ENCODE measurements at places on chromosomes 16 and 17. TPM values are rescaled to one million over a fixed set of nuclear protein-coding genes. Genes with fewer than 3 reads are reported as not detected.

The GRB7 gene
- total RNA-seq, result 47.7 TPM

- DNase-seq, result no peak
These were observed 12.4 kb downstream of the CCDC43 start for GRCh38 chr17:44677136-44677535.

DNA sequence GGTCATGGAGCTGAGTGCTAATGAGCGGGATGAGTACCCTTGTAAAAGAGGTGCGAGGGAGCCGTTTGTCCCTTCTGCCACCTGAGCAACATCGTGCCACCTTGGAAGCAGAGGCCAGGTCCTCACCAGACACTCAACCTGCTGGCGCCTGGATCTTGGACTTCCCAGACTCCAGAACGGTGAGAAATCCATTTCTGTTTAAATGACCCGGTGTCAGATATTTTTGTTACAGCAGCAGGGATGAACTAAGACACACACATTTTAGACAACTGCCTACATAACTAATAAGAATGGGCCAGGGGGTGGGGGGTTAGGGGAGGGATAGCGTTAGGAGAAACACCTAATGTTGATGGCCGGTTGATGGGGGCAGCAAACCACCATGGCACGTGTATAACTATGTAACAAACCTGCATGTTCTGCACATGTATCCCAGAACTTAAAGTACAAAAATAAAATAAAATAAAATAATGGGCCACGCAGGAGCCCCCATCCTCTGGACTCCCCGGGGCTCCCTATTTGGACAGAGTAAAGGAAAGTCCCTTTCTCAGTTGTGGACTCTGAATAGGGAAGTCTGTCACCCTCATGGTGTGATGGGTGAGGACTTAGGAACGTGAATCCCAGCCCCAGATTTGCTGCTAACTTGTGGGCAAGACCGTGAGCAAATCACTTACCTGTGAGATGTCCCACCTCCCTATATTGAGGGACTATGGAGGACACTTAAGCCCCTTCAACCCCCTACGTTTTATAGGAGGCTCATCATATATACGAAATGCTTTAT lies 60.6 kb upstream of the DNAH17 start:
- DNase-seq, result peak; percentile 34

The CDK5R1 gene
- total RNA-seq, result 5.4 TPM

DNA sequence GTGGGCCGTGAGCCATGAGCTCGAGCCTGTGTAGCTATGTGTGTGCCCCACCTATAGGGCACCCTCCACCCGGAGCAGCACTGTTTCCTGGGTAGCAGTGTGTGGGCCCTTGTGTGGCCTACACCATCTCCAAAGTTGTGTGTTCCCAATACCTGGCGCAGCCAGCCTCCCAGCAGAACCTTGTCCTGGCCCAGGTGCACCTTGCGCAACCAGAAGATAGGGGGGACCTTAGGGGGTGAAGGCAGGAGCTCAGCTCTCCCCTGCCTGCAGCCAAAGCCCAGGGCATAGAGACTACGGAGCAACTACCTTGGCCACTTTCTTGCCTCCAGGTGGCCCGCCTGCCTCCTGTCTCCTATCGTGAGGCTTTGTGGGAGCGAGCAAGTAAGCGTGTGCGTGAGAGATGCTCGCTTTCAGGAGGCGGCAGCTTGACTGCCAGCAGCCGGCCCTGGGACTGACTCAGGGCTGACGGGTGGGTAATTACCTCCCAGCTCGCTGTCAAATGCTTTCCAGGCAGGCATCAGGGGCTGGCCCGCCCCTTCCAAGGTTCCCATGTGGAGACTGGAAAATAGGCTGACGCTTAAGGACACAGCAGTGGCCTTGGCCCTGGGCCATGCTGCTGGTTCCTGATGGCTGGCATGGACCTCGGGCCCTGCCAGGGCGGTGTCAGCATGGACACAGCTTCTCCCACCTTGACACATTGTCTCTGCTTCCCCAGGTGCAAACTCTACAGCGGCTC lies 19.0 kb downstream of the TRAF7 start:
- DNase-seq, result no peak

The C17orf50 gene
- 0.23 TPM for total RNA-seq

The DRC3 gene
- 1.9 TPM for total RNA-seq

DNA sequence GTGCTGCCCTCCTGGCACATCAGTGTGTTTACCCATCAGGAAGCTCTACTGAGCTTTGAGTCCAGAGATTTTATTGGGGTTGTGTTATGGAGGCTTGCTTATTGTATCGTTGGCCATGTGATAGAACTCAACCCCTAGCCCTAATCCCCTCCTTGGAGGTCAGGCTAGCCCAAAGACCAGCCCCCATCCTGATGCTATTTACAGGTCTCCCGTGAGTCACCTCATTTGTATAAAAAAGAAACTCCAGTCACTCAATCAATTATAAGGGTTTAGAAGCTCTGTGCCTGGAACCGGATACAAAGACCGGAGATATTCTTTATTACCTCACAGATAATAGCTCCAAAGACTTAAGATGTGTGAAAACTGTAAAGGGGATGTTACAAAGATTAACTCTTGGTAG lies 405.9 kb downstream of the CNTNAP4 start:
- DNase-seq, result peak; percentile 69

The FOXL1 gene
- 0.11 TPM for total RNA-seq

DNA sequence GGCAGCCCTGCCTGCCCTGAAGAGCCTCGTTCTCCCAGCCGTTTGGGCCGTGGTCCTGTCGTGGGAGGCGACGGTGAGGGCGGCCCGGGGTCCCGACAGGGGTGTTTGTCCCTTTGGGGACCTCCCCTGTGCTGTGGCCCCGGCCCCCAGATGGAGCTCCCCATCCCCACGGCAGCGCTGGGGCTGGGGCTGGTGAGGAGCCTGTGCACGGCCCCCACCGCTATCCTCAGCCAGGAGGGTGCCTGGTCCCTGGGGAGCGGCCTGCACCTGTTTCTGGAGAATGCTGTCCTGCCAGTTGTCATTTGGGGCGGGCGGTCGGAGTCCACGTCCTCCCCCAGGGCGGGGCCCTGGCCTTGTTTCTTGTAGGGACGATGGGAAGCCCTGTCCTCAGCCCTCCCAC lies 6.6 kb downstream of the CAPN15 start:
- no peak for DNase-seq

DNA sequence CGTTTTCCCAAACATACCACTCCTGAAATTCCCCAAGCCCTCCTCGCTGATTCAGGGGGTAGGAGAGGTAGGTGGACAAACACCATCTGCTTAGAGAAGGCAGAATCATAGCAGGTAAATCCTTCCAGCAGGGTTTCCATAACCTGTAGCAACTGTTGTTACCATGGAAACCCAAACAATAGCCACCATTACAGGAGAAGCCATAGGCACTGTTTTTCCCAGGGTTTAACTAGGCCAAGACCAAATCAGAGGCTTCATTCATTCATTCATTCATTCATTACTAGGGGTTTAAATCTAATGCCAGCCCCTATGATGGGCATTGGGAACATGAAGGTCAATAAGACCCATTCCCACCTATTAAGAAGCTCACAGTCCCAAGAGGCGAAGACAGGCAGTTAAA lies 25.5 kb upstream of the CIITA start:
- no peak for DNase-seq

- no peak for DNase-seq
These were observed 4.5 kb downstream of the PLLP start for GRCh38 chr16:57279780-57280638.

The TBC1D3L gene
- 35.8 TPM for total RNA-seq

The KCNAB3 gene
- total RNA-seq, result 3.1 TPM

The BBS2 gene
- total RNA-seq, result 30.9 TPM

DNA sequence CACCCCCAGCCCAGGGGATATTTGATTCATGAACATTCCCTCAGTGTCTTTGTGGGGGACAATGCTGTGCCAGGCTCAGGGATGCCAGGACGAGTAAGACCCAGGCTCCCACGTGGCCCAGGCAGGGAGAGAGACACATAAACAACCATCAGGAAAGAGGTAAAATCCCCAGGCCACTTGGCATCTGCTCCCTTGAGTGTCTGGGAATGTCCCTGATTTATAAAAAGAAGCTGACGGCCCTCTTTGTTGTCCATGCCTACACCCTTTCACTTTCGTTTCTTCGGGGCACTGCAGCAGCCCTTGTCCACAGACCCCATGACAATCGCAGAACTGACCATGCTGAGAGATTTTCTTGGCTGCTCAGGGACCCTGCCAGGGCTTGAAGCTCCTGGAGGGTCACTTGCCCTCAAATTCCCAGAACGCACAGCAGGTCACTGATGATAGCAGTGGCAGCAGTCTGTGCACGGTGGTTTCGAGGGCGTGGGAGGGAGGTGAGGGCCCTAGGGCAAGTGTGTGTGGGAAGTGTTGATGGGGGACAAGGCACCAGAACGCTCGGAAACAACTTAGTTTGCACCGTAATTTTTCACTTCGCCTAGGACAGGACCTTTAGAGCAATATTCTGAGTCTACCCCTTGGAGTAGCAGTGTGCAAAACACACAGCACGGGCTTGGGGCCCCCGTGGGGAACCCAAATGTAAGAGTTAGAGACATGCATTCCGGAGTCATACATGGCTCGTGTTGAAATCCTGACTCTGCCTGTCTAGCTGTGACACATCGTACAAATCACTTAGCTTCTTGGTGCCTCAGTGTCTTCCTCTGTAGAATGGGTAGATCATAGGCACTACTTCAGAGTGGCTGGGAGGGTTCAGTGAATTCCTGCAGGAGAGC lies 4.7 kb downstream of the NOD2 start:
- DNase-seq, result peak; percentile 40

- peak; percentile 32 for DNase-seq
These were observed 68.0 kb downstream of the RMI2 start for GRCh38 chr16:11412965-11413887.
